ENCODE measurements at places on chromosomes 1 and 21. TPM values are rescaled to one million over a fixed set of nuclear protein-coding genes. Genes with fewer than 3 reads are reported as not detected.

- no peak for DNase-seq
Measured at GRCh38 chr21:20730441-20730840, 267.8 kb upstream of the NCAM2 start.

DNA sequence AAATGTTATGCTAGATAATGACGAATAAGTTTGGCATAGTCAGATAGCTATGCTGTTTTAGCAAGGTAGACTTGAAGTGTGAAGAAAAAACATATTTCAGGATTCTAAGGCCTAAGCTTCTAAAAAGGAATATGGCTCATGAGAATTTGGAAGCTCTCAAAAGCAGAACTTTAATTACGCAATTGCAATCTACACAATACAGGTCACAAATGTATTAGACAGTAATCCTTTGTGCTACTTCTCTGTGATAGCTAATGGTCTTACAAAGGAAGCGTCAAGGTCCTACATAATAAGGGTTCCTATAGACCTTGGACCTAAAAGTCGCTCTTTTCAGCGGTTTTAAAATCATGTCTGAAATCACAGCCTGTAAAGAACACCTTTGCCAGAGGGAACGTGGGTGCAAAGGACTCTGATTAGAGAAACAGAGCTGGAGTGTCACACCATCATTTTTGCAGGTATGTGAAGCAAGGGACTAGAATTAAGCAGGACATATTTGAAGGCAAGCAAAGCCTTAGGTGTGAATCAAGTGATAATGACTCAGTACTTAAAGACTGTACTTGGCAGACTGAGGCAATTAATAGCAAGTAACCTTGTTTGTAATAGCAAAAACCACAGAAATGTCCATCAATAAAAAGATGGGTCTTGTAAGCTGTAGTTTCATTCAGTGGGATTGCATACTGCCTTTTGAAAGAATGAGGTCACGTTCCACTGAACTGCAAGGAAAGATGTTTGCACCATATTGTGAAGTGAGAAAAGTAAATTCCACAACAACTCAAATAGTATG, 420.2 kb downstream of the KCTD3 start:
- no peak for DNase-seq

DNA sequence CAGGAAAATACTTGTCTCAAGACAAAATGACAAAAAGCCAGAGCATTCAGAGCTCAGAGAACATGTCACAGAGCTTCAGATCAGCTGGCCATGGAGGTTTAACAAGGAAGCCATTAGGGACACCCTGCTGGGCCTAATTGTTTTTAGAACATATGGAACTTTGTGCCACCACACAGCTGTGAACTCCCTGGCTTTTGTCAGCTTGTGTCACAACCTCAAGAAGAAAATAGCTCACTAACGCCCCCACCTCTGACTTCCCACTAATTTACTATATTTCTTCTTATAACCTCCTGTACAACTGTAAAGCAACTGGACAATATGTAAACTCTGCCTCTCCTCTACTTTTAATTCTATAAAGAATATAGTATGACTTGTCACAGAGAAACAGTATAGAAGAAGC, 21.0 kb upstream of the TDRD10 start:
- no peak for DNase-seq

GRCh38 chr21:26795866-26796329, 49.3 kb downstream of the ADAMTS1 start:
- no peak for DNase-seq

DNA sequence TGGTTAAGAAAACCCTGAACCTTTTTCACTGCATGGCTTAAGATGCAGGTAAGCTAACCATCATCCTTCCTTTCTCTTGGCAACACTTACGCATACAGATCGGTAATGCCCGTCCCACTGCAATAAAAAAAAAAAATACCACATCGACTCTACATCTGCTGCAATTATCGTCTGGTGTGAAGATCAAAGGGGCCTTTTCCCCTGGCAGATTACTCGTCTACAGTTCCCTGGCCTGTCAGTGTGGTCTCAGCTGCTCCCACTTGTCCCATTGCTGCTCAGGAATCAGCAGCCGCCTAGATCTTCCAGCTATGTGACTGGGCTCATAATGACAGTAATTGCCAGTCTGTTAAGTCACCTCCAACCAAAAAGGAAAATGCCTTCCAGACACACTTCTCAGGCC, 133.1 kb downstream of the SETD4 start:
- no peak for DNase-seq

DNA sequence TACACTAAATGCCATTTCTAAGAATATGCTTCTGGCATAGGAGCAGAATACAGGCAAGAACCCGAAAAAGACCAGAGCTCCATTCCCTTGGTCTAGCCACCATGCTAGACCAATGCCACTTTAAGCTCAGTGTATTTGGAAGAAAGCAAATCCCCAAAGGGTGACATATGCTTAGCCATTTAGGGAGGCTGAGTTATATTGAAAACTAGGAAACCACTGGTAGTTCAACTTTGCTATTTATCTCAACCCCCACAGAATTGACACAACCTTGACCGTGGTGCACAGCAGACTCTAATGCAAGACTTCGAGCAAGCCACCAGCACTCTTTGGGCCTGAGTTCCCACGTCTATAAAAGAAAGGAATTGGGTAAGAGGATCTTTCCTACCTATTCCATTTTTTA, 167.9 kb downstream of the ADSS2 start:
- no peak for DNase-seq

Gene KIF17
- 0.53 TPM for total RNA-seq

Gene IVNS1ABP
- 111 TPM for total RNA-seq

Gene S100A4
- 176 TPM for total RNA-seq

Gene APCS
- not detected for total RNA-seq

Gene KIAA1614
- total RNA-seq: 1.2 TPM

Gene SLAMF1
- 1.6 TPM for total RNA-seq
